Thymus (tissue), 14 donors: ENCODE measurements at places on chromosomes 16 and 17. TPM values are rescaled to one million over a fixed set of nuclear protein-coding genes. Genes with fewer than 3 reads are reported as not detected.

DNA sequence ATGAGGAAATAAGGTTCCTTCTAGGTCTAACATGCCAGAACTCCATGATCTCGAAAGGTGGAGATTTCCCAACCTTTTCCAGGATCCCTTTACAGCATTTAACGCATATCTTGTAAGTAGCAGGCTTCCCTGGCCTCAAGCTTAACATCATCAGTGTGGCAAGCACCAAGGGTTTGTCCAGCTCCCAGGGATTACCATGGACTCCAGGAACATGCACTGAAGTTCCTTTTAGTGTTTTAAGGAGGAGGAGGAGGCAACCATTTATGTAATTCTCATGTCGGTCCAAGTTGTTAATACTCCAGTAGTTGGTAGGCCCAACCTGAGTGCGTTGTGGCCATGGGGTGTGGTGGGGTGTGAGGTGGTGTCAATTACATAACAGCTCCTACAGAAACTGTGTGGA, 11.8 kb upstream of the SKAP1 start:
- H3K36me3 ChIP-seq: no peaks in the 10 kb centered on the region
- H3K4me1 ChIP-seq: peaks cover 82% of the 10 kb centered on the region
- H3K27me3 ChIP-seq: no peaks in the 10 kb centered on the region
- no peak for DNase-seq
- no peak overlapping the region for H3K4me3 ChIP-seq

ITGAD gene
- 0.28 TPM for total RNA-seq

DNA sequence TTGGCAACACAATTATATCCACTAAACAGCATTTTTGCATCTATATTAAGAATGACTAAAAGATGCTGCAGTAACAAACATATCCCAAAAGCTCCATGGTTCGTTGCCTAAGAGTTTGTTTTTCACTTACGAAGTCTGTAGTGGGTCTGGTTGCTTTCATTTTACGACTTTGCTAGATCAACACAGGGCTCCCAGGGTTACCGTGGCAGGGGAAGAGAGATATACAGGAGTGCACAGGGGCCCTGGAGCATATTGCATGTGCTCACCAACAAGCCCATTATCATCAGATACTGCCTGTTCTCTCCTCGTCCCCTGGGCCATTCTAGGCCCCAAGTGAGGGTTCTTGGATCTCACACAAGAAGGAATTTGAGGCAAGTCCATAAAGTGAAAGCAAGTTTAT, 3.1 kb upstream of the MMP2 start:
- peaks cover 25% of the 10 kb centered on the region for H3K27me3 ChIP-seq
- H3K4me1 ChIP-seq: no peaks in the 10 kb centered on the region
- no peak overlapping the region for H3K4me3 ChIP-seq

DNA sequence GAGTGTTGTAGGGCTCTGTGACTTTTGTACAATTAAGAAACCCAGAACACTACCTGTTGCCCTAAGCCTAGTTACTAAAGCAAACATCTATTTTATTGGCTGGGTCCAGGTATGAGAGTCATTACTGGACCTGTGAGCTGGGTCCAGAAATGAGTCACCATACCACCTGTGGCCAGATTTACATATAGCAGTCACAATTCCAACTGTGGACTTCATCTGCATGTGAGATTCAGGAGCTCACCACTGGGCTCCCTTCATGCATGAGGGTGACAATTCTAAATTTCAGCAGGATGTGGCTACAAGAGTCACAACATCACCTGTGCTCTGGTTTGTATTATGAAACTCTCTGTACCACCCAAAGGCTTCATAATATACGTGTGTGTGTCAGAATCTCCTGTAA, 2038.0 kb downstream of the TP53TG3F start:
- no peaks in the 10 kb centered on the region for H3K4me1 ChIP-seq
- no peak overlapping the region for H3K27ac ChIP-seq
- no peaks in the 10 kb centered on the region for H3K36me3 ChIP-seq
- no peak for DNase-seq
- H3K27me3 ChIP-seq: no peaks in the 10 kb centered on the region
- no peak overlapping the region for H3K4me3 ChIP-seq

DNA sequence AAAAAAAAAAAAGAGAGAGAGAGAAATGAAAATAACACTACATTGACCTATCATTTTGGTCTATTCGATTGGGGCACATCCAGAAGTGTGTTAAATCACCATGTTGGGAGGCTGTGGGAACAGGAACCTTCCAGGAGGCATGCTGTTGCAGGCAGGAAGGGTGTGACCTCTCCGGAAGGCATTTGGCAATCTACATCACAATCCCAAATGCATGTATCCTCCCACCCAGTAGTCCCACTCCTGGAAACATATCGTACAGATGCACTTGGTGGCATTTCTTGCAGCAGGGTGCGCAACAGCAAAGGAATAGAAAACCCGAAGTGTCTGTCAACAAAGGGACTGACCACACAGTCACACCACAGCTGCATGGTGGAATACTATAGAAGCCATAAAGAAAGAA, 7.9 kb downstream of the PLLP start:
- H3K4me1 ChIP-seq: peaks cover 27% of the 10 kb centered on the region
- no peak overlapping the region for H3K27ac ChIP-seq
- H3K4me3 ChIP-seq: no peak overlapping the region
- no peaks in the 10 kb centered on the region for H3K36me3 ChIP-seq
- peaks cover 13% of the 10 kb centered on the region for H3K27me3 ChIP-seq
